ENCODE measurements at places on chromosomes 12 and 14. TPM values are rescaled to one million over a fixed set of nuclear protein-coding genes. Genes with fewer than 3 reads are reported as not detected.

GRCh38 chr12:109263439-109263838 is 45.6 kb downstream of the FOXN4 start:
- no peak for DNase-seq

DNA sequence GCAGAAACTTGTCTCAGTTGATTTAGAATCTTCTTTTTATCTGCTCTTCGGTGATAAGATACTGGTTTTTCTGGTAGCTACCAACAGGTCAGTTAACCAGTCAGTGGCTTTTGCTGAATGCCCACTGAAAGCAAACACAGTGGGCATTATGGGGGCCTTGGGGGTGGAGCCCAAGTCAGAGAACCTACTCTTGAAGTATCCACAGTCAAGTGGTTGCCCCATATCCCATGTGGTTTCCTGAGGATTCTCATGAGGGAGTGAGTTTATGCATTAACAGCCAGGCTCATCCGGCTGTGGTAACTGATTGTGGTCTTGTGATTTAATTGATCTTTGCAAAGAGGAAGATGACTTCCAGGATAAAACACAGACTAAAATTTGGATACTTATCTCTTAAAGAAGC is 83.7 kb downstream of the ST8SIA1 start:
- DNase-seq, result no peak

- DNase-seq, result no peak
Measured at GRCh38 chr12:43241986-43242385, 310.0 kb downstream of the ADAMTS20 start.

DNA sequence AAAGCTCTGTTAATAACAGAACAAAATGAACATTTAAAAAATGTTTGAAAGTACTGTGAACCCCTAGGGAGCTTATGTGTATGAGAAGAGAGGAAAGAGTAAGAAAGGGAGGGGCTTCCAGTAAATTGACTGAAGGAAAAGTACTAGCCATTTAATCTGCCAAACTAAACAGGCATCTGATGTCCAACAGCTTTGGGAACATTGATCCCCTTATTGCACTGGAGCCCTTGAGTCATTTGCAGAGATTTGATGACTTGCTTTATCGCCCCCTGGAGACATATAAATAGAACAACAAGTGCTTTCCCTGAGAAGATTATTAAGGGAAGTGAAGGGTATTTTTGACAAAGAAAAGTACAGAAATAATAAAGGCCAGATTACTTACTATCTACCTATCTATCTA is 319.3 kb upstream of the NOVA1 start:
- DNase-seq, result peak; percentile 40

DNA sequence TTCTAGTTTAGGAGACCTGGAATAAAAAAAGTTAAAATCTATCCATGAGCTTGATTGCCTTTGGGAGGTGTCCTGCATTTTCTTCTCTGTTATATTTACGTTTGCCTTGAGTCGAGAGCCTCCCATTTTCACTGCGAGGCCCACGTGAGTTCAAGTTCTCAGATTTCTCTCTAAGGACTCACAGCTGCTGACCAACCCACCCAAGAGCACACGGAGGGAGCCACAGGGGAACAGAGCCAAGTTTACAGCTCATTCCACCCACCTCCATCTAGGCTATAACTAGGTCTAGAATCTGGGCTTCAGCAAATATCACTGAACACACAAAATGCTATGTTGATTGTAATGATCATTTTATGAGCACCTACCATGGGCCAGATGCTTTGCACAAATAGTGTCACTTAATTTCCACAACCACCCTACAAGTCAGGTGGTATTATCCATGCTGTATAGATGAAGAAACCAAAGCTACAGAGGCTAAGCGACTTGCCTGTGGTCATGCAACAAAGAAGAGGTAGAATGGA is 16.7 kb downstream of the ALDH1L2 start:
- DNase-seq, result no peak

DNA sequence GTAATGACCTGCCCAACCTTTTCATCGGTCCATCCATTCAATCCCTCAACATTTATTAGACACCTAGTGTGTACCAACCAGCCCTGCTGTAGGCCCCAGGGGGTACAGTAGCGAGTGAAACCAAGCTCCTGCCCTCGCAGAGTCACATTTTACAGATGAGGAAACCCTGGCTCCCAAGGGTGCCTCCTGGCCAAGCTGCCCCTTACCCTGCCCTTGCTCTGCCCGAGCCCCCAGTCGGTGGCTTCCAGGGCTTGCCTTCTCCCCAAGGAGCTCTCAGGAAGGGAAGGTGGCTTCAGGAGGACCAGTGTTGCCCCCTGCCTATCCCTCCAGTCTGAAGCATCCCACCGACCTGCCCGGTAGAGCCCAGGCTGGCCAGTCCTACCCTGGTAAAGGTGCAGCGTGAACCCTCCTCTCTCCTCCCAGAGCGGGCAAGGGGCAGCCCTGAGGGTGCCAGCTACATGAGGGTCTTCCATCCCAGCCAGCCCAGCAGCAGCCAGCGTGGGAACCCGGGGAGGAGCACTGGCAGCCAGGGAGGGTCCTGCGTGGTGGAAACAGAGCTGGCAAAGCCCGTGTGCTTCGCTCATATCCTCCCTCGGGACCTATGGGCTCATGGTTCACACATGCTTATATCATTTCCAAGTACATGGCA is 670 bp upstream of the BEGAIN start:
- DNase-seq, result no peak

- DNase-seq, result peak; percentile 19
Measured at GRCh38 chr14:21267886-21268616, 1.2 kb downstream of the HNRNPC start.

DNA sequence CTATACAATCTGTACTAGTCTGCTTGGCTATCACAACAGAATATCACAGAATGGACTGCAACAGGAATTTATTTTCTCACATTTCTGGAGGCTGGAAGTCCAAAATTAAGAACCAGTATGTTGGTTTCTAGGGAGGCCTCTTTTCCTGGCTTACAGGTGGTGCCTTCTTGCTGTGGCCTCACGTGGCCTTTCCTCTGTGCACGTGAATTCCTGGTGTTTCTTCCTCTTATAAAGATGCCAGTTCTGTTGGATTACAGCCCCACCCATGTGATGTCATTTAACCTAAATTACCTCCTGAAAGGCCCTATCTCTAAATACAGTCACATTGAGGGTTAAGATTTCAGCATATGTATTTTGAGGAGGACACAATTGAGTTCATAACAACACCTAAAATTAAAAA is 32.1 kb upstream of the C2CD5 start:
- DNase-seq, result no peak

GRCh38 chr14:50335389-50335788 is 23.3 kb downstream of the DMAC2L start:
- peak; percentile 71 for DNase-seq

Gene RNASE3
- polyA plus RNA-seq, result 0.27 TPM

- DNase-seq, result no peak
Measured at GRCh38 chr12:65958456-65958855, 134.2 kb downstream of the HMGA2 start.

DNA sequence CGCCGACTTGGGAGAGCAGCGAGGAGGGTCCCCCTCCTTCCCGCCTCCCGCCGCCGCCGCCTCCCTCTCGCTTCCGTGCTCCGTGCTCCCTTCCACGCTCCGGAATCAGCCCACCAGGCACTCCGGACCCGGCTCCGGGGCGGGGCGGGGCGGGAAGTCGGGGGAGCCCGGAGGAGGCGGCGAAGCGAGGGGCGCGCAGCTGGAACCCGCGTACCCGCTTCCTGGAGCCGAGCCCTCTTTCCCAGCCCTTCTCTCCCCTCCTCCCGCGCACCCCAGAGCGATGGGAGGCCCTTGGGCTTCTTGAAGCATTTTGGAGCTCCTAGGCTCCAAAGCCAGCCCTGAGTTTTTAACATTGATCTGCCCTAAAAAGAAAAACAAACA is at the start of gene SYNDIG1L:
TSS of gene SYNDIG1L (minus strand) at position 9 of the 381 bp plus-strand sequence. CDS start 16,466 bp downstream, outside the sequence.
- DNase-seq, result no peak

- DNase-seq, result no peak
Measured at GRCh38 chr14:100074431-100075100, 9.3 kb downstream of the EVL start.

- no peak for DNase-seq
Measured at GRCh38 chr12:116639765-116640164, 80.6 kb downstream of the MAP1LC3B2 start.

- no peak for DNase-seq
Measured at GRCh38 chr12:123171967-123172366, 21.1 kb upstream of the PITPNM2 start.

DNA sequence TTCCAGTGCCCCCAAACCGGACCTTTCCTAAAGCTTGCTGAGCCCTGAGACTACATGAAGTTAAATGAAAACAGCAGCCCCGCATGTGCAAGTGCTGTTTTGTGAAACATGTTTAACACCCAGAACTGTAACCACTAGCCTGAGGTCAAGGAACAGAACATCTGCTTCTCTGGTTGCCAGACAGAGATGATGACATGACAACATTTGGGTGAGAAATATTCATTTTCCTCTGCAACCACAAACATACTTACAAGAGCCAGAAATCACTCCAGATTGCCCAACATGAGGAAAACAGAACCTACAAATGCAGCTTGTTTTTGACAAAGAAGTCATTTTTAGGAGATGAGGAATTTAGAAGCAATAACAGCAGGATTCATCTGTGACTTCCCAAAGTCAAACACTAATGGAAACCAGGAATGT is 110.4 kb downstream of the BCAT1 start:
- DNase-seq, result peak; percentile 45

Gene SERPINA5
- polyA plus RNA-seq, result not detected

DNA sequence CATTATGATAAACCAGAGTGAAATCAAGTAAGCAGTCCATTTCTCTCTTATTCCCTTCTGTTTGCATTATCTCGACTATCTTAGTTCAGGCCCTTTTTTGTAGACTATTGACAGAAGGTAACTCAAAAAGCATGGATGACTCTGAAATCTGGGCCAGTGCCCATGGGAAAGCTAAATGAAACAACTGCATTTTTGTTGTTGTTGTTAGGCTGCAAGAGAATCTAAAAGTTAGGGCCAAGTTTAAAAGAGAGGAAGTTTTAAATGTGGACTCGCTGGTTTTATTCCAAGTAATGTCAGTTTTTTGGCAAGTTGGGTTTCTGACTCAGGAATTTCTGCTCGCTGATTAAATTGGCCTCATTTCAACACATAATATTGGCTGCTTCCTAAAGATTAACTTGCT is 201.1 kb downstream of the PIK3C2G start:
- DNase-seq, result peak; percentile 69

Gene KLHDC2
- polyA plus RNA-seq, result 73.5 TPM

DNA sequence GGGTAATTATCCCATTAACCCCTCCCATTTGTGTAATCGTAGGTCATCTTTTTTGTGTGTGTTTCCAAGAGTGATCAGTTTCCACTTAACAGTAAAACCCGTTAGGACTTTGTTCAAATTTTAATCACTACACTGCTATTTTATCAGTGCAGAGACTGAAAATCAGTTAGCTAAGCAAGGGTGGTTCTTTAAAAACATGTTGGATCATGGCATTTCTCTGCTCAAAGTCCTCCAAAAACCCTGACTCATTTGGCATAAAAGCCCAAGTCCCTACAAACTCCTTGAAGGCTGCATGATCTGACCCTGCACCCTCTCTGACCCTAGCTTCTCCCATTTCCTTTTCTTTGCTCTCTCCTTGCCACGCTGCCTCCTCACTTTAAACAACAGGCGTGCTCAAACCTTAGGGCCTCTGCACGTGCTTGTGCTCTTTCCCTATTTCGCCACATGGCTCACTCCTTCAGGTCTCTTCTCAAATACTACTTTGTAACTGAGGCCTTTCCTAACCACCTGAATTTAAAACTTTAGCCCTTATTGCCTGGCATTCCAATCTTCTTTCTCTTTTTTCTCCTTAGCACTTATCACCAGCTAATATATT is 13.2 kb upstream of the OVCH1 start:
- DNase-seq, result no peak

Gene OSGEP
- 41.9 TPM for polyA plus RNA-seq

DNA sequence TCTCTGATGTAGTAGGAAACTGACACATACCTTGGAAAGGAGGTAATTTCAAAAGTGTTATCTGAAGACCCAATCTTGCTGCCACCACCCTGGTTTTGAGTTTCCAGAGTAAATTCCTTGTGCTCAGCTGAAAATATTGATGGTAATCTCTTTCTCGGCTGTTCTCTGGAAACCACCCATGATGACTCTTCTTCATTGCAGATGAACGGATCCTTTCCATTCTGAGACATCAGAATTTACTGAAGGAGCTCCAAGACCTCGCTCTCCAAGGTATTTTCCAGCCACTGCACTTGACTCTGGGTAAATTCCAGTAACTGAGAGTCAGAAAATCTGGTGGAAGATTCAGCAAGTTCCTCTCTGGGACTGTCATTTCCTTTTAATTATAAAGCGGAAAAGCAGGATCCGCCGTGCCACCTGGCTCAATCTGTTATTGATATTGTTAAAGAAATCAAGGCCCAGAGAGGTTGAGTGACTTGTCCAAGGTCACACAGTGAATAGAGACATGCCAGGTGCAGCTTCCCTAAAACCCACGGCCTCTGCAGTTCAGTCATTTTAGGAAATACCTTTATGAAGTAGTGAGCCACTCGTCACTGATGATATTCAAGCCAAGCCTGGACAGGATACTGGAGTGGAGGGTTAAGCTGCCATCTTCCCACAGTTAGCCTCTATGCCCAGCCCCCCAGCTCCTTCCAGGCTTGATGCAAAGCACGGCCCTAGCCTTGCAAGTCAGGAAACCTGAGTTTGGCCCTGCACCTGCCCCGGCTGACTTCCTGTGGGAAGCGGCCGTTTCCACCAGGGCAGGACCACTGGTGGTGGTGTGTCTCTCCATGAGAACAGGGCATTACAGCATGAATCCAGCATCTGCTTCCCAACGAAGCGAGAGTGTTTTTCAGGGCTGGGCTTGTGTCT is 4.7 kb downstream of the CHGA start:
- DNase-seq, result no peak

DNA sequence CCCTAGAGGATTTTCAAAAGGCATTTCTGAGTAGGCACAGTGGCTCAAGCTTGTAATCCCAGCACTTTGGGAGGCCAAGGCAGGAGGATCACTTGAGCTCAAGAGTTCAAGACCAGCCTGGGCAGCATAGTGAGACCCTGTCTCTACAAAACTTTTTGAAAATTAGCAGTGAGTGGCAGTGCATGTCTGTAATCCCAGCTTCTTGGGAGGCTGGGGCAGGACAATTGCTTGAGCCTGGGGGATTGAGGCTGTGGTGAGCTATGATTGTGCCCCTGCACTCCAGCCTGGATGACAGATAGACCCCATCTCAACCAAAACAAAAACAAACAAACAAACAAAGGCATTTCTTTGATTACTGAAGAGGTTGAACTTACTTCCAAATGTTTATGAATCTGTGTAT is 201.4 kb downstream of the KIF26A start:
- no peak for DNase-seq

- no peak for DNase-seq
Measured at GRCh38 chr14:100810435-100810834, 15.5 kb upstream of the MEG3 start.

Gene FAM181A
- not detected for polyA plus RNA-seq

Gene CCDC198
- polyA plus RNA-seq, result 0.28 TPM

GRCh38 chr12:93453633-93454032 is 11.9 kb upstream of the UBE2N start:
- no peak for DNase-seq

Gene KRT75
- not detected for polyA plus RNA-seq

- peak; percentile 46 for DNase-seq
Measured at GRCh38 chr14:102759456-102760187, 17.6 kb upstream of the TRAF3 start.

- no peak for DNase-seq
Measured at GRCh38 chr14:68535404-68536017, 257.4 kb downstream of the ZFP36L1 start.

Measured in hindlimb muscle (tissue), 1 donor.